ENCODE measurements at places on chromosomes 1 and 21. TPM values are rescaled to one million over a fixed set of nuclear protein-coding genes. Genes with fewer than 3 reads are reported as not detected.

Gene TMEM50B
- 27.5 TPM for total RNA-seq

Gene NBPF11
- 3.7 TPM for total RNA-seq

Gene ARL8A
- 11.8 TPM for total RNA-seq

Gene SMPDL3B
- total RNA-seq = under 0.01 TPM

Gene KCNA2
- total RNA-seq = not detected

Gene CA14
- total RNA-seq = not detected

Gene SAMSN1
- total RNA-seq = not detected

Gene OR2L2
- total RNA-seq = not detected

Gene ARHGEF19
- 20.4 TPM for total RNA-seq

Data from placental epithelial cell (primary cell).